Adipocyte (in vitro differentiated cells): ENCODE measurements at places on chromosomes 1 and 21.
A peak's percentile ranks its signal among the peaks of the same experiment; 100 is the strongest.

- no peak for DNase-seq
Measured at GRCh38 chr21:44816761-44817505, 929 bp downstream of the SUMO3 start.

GRCh38 chr21:42777757-42778344 is 101.5 kb downstream of the WDR4 start:
- no peak for DNase-seq

- peak; percentile 11 for DNase-seq
Measured at GRCh38 chr1:15038232-15039016, 115.1 kb upstream of the TMEM51 start.

DNA sequence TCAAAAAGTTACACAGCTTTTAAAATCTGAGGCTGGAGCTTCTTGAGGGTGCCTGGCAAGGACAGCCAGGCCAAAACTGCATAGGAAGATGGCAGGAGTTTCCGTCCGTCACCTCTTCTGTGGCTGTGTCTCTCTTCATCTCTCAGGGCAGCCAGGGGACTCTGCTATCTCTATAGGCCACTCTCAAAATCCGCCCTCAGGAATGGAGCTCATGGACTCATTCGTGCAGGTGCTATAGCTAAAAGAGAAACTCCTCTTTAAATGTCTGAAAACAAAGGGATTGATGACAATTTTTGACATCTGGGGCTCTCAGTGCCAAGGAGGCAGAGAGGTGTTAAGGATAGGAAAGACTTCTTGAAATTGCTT is 27.2 kb downstream of the OVAAL start:
- DNase-seq = no peak

- DNase-seq = no peak
Measured at GRCh38 chr21:38322311-38322950, 65.6 kb downstream of the KCNJ15 start.
